Neural crest cell (in vitro differentiated cells): ENCODE measurements at places on chromosomes 6 and 20.

DNA sequence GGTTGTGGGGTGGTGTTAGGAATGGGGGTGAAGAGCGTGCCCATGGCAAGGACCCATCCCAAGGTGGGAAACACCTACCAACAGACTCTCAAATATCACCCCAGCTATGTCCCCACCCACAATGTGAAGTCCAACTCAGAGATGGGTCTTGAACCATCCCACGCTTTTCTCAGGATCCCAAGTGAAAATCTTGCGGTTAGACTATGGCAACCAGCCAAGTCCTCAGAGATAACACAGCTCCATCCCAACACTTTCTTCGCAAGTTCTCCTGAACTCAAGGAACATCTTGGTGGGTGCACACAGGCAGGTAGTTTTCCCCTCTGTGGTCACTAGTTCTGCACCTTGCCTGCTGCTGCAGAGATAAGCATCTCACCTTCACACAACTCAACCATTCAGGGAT is 116.0 kb downstream of the CDC5L start:
- DNase-seq = no peak

DNA sequence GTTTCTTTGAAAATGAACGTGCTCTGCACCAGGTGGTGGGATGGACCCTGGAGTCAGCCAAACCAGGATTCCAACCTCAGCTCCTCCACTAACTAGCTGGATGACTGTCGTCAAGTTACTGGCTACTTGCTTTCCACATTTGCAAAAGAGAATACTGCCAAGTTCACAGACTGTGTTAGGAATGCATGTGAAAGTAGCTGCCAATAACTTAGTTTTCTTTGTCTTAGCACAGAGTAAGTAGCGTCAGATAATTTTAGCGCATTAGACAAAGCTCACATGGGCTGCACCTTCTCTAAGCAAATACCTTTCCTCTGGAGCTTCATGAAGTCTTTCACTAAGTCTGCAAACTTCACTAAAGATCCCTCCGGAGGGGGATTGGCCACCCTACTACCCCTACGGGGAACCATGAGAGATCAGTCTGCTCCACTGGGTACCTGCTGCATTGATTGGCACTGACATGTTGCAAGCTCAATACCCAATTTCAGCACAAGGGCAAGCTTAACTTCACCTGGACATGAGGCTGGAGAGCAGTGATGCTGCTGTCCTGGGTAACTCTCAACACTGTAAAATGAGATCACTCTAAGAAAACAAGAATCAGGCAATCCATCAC is 113.9 kb downstream of the MBOAT1 start:
- no peak for DNase-seq

DNA sequence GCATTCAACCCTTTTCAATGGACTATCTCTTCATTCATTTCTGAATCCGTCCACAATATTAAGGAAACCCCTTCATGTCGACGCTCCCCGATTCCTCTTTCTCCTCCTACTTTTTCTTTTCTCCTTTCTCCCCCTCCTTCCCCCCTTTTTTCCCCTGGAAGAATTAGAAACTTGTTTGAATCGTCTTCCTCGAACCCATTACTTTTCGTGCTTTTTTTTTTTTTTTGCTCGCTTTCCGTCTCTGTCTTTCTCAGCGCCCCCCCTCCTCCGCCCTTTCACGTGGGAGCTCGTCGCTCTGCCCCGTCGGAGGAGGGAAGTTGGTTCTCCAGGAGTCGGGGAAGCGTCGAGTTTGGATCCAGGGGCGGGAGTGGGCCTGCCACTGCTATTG is 2.3 kb upstream of the NKX2-2 start:
- DNase-seq = no peak

DNA sequence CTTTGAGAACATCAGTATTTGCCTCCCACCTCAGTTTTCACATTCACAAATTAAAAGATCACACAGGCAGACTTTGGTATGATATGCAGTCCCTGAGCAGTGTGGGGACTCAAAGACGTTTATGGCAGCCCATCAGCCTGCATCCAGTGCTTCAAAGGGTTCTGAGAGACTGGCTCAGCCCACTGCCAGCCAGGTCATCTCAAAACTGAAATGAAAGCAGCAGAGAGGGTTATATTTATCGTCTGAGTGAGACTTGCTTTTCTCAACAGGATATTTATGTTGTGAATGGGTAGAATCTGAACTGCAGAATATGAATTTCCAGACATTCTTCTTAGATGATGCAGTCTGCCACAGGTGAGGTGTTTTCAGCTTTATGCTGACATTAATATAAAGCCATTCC is 159.8 kb downstream of the NRN1 start:
- DNase-seq = no peak

DNA sequence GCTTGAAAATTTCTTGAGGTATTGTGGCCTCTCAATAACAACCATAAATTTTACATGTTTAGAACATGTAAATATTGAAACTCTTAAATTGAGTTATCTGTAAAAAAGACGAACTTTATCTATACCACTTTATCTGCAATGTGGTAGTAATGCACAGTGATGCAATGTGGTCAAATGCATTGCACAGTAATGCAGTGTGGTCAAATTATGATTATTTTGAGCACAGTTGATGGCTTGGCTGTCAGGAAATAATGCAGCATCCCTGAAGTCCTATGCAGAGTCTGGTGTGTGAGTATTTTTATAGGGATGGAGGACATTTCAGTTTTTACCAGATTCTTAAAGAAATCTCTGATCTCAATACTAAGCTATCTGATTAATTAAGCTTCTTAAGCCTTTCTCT is 5.1 kb downstream of the TTK start:
- no peak for DNase-seq

DNA sequence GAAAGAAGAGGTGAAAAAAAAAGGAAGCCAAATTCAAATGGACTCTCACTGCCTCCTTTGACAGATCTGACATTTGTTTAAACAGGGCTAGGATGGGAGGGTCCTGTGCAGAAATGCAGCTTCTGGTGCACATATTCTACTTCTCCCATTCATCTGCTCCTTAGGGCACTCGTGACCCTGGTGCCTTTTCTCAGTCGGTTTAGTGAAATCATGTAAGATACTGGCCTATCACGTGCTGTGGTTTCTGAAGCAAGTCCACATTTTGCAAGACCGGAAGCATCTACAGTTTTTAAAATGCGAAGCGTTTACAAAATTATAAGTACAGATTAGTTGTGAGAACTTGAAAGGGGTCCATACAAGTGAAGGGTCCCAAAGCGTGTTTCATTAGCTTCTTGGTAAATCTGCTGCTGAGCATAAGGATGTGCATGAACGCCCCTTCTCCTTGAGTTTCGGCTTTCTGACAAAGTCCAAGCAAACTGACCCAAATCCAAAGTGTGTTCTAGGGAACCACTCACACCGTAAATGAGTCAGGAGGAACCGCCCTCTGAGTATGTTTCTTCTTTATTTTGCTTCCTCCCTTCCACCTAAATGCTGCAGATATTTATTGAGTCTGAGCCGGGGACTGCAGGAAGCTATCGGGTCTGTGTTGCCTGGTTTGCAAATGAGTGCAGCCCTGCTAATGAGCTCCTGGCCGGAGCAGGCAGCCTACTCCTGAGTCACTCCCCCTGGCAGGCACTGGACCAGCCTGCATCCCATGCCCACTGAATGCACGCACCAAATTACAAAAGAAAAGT is 323.8 kb upstream of the JARID2 start:
- DNase-seq = no peak

- DNase-seq = no peak
Measured at GRCh38 chr6:153028286-153028685, 25.8 kb upstream of the MTRF1L start.

GRCh38 chr20:17889226-17889625 is 79.4 kb downstream of the SNX5 start:
- DNase-seq = no peak

GRCh38 chr20:9035126-9035525 is 33.8 kb upstream of the PLCB4 start:
- no peak for DNase-seq

DNA sequence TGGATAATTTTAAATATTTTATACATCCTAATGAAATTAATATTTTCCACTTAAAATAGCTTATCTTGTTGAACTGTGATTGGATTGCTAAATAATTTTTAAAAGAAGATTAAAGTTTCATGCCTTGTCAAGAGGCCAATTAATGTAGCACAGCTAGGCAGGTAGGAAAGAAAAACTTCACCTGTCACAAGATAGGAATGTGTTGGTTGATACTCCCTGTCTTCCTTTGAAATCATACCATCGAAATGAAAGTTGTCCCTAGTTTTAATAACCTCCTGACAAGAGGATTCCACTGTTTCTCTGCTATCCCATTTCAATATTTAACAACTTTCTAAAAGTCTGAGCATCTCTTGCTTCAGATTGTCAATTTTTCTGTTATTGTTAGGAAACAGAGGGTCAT is 80.8 kb downstream of the BMP6 start:
- no peak for DNase-seq

GRCh38 chr6:32679492-32679891 is 13.0 kb upstream of the HLA-DQB1 start:
- DNase-seq = no peak

- no peak for DNase-seq
Measured at GRCh38 chr6:43082806-43083655, 6.9 kb downstream of the PTK7 start.
